ENCODE measurements at places on chromosomes 12 and 14. TPM values are rescaled to one million over a fixed set of nuclear protein-coding genes. Genes with fewer than 3 reads are reported as not detected.

GRCh38 chr12:11652351-11653040, 3.0 kb downstream of the ETV6 start:
- peak; percentile 21 for DNase-seq
- peaks cover 41% of the 10 kb centered on the region for H3K4me1 ChIP-seq
- H3K36me3 ChIP-seq: peaks cover 63% of the 10 kb centered on the region
- H3K4me3 ChIP-seq: peak overlapping the region; percentile 84
- H3K27ac ChIP-seq: peak overlapping the region; percentile 97

- no peak overlapping the region for H3K27ac ChIP-seq
- DNase-seq: peak; percentile 38
- H3K4me1 ChIP-seq: no peaks in the 10 kb centered on the region
- no peaks in the 10 kb centered on the region for H3K36me3 ChIP-seq
- peaks cover 78% of the 10 kb centered on the region for H3K27me3 ChIP-seq
- H3K4me3 ChIP-seq: peak overlapping the region; percentile 44
These were observed 28.8 kb downstream of the HOXC4 start for GRCh38 chr12:54082397-54082892.

- no peak overlapping the region for H3K27ac ChIP-seq
- H3K4me3 ChIP-seq: peak overlapping the region; percentile 71
- DNase-seq: peak; percentile 29
- no peaks in the 10 kb centered on the region for H3K4me1 ChIP-seq
- no peaks in the 10 kb centered on the region for H3K27me3 ChIP-seq
These were observed 363 bp upstream of the LMO3 start for GRCh38 chr12:16606201-16606849.

- no peaks in the 10 kb centered on the region for H3K36me3 ChIP-seq
- H3K27ac ChIP-seq: no peak overlapping the region
- H3K27me3 ChIP-seq: no peaks in the 10 kb centered on the region
- no peaks in the 10 kb centered on the region for H3K4me1 ChIP-seq
- DNase-seq: no peak
These were observed 11.8 kb upstream of the RCOR1 start for GRCh38 chr14:102580550-102581110.

DNA sequence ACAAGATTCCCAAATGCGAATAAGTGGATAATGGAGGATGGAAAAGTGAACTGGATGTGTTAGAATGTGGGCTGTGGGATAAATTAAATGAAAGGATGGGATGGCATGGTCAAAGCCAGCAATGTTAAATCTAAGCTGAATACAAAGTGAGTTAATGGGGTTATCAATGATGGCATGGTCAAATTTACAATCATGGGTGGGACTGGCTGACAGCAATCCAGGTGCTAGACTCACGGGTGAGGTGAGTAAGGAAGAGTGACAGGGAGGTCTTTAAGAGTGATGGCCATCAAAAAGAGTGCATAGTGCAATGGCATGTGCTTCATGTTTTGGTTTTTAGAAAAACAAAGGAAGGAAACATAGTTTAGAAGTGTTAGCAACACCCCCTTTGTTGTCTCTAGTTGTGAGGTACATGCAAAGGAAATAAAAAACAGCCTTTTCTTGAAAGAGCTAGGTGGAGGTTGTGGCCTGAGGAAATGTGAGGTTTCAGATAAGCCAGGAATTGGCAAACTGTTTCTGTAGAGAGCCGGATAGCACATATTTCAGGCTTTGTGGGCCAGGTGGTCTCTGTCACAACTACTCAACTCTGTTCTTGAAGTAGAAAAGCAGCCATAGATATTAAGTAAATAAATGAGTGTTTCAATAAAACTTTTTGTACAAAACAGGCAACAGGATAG, 328.7 kb downstream of the RPL10L start:
- no peak overlapping the region for H3K27ac ChIP-seq
- no peaks in the 10 kb centered on the region for H3K36me3 ChIP-seq
- H3K4me1 ChIP-seq: peaks cover 11% of the 10 kb centered on the region
- no peaks in the 10 kb centered on the region for H3K27me3 ChIP-seq

GRCh38 chr12:102059343-102059742, 2.4 kb downstream of the WASHC3 start:
- peaks cover 8% of the 10 kb centered on the region for H3K4me1 ChIP-seq
- no peak for DNase-seq

- H3K4me1 ChIP-seq: peaks cover 18% of the 10 kb centered on the region
- H3K27ac ChIP-seq: no peak overlapping the region
- no peak overlapping the region for H3K4me3 ChIP-seq
- H3K36me3 ChIP-seq: no peaks in the 10 kb centered on the region
- no peaks in the 10 kb centered on the region for H3K27me3 ChIP-seq
These were observed 115.4 kb upstream of the DYRK2 start for GRCh38 chr12:67533159-67533558.

DNA sequence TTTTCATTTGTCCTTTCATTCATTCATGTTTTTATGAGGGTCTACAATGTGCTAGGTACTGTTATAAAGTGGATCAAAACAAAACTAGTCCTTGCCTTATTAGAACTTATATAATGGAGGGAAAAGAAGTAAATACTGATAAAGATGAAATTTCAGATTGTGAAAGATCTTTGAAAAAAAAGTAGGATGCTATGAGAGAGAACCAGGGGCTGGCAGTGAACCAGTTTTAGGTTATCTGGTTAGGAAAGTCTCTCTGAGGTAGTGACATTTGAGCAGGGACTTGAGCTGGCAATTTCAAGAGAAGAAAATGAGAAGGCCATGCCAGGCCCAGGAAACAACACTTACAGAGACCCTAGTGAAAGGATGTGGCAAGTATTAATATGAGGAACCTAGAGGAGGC, 57.3 kb upstream of the E2F7 start:
- H3K27me3 ChIP-seq: no peaks in the 10 kb centered on the region
- no peak for DNase-seq
- no peak overlapping the region for H3K4me3 ChIP-seq
- peaks cover 6% of the 10 kb centered on the region for H3K36me3 ChIP-seq
- peak overlapping the region; percentile 85 for H3K27ac ChIP-seq

- no peak for DNase-seq
- H3K4me1 ChIP-seq: peaks cover 8% of the 10 kb centered on the region
- H3K27me3 ChIP-seq: no peaks in the 10 kb centered on the region
- no peaks in the 10 kb centered on the region for H3K36me3 ChIP-seq
- no peak overlapping the region for H3K4me3 ChIP-seq
These were observed 212.6 kb downstream of the SLC16A7 start for GRCh38 chr12:59808317-59808910.

IL26 gene
- total RNA-seq: not detected

SERPINA1 gene
- 167 TPM for total RNA-seq

KCNMB4 gene
- 6.4 TPM for total RNA-seq

Data from Calu3 (cell line).